ENCODE measurements at places on chromosomes 6 and 20.

DNA sequence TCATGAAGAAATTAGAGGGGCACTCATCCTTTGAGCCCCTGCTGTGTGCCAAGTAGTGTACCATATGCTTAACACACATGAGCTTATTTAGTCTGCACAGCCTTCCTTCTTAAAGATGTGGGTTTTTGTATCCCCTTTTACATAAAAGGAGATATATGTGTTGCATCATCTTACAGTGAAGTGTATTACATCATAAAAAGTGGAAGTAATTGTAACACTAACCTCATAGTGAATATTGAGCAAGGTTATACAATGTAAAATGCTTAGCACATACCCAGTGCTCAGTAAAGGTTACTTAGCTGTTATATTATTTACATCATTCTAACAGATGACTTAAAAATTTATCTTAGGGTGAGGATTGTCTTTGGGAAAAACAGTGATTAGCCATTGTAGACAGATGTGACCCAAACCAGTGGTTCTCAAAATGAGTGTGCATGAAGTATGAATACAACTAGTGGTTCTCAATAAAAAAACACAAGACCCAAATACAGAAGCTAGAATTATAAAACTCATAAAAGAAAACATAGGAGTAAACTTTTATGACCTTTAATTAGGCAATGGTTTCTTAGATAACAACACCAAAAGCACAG is 3.8 kb upstream of the PIGU start:
- DNase-seq = no peak

DNA sequence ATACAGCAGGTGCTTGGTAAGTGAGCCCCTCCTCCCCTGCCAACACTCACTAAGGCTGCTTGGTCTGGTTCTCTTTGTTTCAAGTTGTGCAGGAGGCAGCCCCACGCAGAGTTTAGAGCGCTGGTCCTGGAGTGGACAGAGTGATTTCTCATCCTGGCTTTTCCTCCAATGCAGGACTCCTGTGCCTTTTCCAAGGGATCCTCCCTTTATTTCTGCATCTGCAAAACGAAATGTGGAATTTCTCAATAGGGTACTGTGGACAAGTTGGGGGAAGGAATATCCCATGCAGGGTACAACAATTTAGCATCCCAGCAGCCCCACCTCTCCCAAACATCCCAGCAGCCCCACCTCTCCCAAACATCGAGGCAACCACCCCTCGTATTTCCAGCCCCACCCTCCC is 30.6 kb upstream of the CCDC167 start:
- no peak for DNase-seq

DNA sequence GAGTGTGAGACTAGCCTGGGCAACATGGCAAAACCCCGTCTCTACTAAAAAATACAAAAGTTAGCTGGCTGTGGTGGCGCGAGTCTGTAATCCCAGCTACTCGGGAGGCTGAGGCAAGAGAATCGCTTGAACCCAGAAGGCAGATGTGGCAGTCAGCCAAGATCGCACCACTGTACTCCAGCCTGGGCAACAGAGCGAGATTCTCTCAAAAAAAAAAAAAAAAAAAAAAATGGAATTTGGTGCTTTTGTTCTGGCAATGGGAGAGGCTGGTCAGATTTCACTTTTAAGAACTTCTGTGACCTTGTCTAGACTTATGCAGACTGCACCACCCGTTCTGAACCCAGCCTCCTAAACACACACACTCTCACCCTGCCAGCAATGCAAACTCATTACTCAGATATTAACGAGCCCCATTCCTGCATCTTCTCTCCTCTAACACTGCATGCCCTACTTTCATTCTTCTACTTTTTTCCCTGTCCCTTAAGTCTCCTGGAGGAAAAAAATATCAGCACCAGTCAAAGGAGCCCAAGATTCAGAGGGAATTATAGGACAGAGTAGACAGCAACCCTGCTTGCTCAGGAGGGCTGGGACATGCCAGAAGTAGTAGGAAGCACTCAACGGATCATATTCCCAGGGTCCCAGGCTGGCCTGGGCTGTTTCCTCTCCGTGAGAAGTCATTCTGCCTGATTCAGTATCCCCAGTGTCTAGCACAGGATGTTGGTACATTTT is 4.4 kb downstream of the MOCS1 start:
- DNase-seq = no peak

DNA sequence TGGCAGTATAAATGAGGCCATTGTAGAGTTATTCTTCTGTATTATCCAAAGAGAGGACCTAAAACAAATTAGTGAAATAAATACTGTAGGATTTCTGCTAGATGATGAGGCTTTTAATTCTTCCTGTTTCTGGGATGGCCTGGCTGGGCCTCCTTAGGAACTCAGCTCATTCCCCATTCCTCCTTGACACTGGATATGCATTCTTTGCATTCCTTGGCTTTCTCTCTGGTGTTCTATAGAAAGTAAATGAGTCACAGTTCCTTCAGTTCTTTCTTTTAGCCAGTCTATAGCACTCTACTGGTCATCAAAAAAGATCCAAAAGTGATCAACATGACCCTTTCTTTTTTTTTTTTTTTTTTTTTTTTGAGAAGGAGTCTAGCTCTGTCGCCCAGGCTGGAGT is 8.6 kb downstream of the OR10C1 start:
- no peak for DNase-seq

- no peak for DNase-seq
Measured at GRCh38 chr6:121142093-121142492, 192.2 kb downstream of the TBC1D32 start.

GRCh38 chr6:33252759-33253158 is 18.9 kb downstream of the VPS52 start:
- DNase-seq = no peak

DNA sequence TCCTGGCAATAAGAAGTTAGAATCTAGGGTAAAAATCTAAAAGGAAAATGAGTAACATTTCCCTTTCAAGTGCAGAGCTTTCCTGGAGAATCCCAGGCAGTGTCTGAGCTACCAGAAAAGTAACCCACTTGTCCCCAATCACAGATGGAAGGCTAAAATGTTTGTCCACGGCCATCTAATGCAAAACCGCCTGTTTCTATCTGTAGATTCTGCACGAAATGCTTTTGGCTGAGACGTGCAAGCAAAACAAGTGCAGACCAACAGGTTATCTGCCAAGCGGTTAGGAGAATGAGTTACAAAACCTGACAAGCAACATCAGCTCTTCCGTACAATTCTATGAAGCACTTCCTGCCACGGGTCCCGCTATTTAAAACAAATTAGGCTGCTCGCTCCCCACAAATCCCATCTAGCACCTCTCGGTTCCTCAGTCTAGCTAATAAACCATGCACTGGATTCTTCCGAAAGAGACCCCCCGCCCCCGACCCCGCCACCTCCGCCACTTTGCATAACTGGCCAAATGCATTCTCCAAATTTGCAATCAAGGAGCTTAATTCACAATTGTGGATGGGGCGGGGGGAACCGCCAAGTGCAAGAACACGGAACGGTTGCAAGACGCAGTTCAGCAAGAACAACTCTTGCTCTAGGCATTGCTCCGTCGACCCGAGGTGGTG is 1.4 kb downstream of the ELOVL5 start:
- no peak for DNase-seq

DNA sequence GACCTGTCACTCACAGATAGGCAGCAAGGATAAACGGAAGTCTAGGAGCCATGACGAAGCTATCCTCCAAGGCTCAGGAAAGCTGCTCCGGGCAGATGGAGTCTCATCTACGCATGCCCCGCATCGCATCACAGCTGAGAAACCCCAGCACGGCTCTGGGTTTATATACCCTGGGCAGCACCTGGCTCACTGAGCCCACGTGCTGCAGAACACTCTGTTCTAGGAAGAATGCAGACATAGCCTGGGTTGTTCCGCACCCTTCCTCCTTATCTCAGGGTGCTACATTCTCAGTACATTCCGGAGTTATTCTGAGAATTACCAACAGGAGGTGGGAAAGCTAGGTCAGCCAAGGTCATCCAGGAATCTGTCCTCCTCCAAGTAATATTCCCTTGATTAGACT is 260.4 kb downstream of the CBLN4 start:
- DNase-seq = no peak

DNA sequence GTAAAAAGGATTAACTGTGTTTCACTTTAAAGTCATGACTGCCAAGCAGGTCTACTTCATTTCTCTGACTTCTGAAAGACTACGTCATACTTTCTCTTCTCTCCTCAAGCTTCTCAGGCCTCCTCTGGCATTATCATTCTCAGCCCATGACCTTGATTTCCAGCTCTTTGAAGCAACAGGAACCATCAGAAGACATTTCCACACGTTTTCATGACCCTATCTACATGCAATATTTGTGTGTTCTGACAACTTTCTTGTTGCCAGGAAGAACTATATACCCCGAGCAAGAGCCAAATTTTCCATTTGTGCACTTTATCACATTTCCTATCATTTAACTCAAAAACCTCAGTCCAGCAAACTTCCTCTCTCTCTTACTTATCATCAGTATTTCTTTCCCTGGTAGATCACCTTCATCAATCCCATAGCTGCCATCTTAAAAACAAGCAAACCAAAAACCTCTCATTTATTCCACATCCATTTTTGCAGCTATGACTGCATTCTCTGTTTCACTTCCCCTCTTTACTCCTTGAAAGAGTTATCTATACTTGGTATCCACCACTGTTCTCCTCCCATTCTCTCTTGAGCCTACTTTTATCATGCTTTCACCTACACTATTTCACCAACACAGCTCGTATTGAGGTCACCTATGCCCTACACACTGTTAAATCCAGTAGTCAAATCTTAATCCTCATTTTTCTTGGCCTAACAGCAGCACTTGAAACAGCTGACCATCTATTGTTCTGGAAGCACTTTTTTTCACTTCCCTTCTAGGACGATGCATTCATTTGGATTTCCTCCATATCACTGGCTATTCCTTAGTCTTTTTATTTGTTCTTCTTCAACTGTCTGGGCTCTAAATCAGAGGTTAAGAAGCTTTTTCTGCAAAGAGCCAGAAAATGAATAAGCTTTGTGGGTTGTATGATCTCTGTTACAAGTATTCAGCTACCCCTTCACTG is 47.1 kb downstream of the STX7 start:
- no peak for DNase-seq

DNA sequence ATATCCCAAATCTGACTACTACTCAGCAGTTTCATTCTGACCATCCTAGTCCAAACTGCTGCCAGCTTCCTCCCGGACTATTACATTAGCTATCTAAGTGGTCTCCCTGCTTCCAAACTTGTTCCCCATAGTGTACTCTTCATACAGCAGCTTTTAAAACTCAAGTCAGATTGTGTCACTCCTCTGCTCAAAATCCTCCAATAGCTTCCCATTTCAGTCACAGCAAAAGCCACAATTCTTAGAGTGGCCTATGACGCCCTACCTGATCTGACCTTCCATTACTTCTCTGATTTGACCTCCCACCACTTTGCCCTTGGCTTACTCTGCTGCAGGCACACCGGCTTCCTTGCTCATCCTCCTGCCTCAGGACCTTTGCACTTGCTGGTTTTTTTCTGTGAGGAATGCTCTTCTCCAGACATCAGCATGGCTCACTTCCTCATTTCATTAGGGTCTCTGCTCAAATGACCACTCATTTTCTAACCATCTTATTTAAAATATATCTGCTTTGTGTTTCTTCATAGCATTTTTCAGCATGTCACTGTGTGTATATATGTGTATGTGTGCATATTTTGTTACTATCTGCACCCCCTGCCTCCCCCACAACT is 111.1 kb upstream of the DTNBP1 start:
- no peak for DNase-seq

DNA sequence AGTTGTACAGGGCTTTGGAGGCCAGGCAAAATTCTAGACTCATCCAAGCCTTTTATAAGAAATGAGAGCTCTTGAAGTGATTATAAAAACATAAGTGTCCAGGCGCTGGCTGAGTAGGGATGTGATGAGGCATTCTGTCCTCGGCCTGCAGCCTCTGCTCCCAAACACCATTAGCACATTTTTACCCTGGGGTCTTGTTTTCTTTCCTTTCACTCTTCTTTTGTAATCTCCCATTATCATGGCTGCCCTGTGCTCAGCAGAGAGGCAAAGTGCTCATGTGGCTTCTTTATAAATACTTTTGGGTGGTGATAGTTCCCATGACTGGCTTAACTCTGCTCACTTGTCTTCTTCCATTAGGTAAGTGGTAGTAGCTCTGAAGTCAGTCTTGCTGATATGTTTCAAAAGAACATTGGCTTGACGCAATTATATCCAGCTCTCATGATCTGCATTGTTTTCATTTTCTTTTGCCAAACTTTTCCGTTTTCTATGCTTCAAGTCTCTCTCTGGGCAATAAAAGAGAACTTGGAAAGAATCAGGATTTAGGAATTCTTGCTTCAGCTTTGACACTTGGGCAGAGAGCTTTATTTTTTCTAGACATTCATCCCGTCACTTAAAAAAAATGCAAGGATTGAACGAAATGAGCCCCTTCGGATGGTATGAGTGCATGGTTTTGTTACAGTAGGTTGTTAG is 61.1 kb downstream of the CAP2 start:
- no peak for DNase-seq

DNA sequence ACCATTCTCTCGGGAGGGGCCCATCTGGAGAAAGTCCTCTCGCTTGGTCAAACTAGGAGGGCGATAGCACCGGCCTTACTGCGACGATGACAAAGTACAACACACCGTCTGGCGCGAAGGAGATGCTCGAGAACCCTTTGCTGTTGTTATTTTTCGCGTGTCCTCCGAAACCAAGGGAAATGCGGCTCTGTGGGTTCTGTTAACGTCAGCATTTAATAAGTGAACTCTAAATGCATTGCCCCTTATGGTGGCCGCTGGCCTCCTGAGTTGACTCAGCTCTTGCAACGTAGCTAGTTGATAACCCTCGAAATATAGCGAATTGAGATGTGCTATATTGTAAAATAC is 577 bp upstream of the SCAND1 start:
- DNase-seq = no peak

- DNase-seq = no peak
Measured at GRCh38 chr6:148493424-148493823, 150.8 kb downstream of the SASH1 start.

DNA sequence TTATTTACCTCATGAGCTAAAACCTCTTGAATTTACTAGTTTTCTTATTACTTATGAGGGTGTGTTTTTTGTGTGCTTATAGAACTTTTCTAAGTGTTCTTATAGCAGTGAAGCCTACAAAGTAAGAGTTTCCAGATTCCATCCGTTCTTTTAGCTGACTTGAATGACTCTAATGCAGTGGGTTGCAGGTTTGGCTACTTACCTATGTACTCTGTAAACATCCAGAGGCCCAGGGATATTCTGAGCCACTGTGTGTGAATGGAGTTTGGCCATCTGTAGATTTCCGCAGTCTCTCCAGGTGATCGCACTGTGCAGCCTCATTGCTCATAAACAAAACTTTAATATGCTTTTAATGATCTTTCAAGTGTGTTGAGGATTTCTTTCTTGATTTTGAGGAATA is 157.8 kb downstream of the MYO6 start:
- no peak for DNase-seq

GRCh38 chr20:41861772-41862422 is 243.7 kb upstream of the CHD6 start:
- no peak for DNase-seq

DNA sequence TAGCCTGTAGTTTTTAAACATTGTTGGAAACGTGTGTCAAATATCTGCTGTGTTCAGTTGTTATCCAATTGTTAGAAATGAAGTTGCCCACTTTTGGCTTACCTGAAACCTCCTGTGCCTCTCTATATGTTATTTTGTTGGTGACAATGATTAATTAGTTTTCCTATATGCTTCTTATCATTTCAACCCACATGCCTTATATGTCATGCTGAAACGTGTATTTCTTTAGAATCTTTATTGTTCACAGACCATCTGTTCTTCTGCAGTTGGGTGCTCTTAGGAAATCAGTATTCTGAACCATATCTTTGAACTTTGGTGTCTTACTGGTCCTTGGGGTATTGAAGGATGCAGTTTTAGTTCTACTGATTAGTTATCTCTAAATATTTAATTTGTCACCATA is 91.2 kb upstream of the SCGN start:
- DNase-seq = no peak
